ENCODE measurements at places on chromosomes 6 and 20.

DNA sequence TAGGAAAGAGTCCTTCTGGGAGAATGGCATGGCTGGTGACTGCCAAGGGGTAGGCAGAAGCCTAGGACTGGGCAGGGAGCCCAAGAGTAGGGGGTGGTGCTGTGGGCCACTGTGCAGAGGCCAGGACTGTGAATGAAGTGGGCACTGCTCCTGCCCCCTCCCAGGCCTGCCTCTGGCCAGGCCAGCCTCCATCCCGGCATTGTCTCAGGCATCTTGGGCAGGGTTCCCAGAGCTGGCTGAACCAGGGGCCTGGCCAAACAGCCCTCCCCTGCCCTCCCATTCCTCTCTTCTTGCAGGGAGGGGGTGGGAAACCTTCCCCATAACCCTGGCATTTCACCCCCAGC lies 81.6 kb downstream of the MRPL14 start:
- no peak for DNase-seq

DNA sequence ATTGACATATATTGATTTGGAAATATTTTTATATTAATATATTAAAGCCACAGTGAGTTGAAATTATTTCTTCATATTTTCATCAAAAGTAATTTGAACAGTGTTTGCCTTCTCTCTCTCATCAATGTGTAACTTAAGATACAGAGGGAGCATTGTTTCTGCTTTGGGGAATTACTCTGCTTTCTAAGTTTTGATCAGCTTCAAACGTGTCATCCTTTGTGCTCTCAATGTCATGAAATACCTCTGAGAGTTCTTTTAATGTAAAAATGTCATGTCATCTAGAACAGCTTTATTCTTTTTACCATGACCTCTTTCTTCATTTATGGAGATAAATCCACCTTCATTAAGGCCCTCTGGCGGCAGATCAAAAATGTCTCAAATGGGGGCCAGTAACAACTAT lies 259.4 kb upstream of the STXBP5 start:
- DNase-seq, result no peak

- no peak for DNase-seq
Observed at GRCh38 chr20:47211036-47211435, 145.5 kb downstream of the ZMYND8 start.

DNA sequence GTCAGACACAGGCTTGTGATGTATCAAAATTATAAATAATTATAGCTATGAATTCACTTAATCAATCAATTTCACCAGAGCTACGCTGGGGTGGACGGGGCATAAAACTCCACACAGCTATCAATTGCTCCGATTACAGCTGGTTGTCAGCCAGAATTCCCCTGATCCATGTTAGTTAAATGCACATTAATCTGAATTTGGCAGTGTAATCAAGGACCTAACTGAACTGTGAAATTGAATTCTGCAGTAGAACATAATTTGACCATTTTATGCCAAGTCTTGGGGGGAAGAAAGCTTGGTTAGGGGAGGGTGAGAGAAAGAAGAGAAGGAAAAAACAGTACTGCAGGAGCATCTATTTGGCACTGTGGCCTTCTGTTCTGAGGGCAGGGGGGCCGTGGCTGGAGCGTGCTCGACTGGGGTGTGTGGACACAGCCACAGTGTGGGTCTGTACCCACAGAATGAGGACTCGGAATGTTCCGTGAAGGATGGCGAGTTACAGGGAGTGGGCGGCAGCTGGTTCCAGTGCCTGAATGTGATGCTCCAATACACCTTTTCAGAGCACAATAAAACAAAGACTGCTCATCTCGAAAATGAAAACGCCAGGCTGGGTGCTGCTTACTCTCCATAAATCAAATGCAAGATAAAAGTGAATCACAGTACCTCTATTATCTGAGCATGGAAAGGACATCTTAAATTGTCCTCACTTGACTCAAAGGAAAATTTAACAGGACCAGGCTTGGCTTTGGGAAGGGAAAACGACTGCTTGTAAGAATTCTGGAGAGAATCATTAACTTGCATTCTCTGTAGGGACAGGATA lies 59.2 kb downstream of the LAMP5 start:
- DNase-seq, result no peak

DNA sequence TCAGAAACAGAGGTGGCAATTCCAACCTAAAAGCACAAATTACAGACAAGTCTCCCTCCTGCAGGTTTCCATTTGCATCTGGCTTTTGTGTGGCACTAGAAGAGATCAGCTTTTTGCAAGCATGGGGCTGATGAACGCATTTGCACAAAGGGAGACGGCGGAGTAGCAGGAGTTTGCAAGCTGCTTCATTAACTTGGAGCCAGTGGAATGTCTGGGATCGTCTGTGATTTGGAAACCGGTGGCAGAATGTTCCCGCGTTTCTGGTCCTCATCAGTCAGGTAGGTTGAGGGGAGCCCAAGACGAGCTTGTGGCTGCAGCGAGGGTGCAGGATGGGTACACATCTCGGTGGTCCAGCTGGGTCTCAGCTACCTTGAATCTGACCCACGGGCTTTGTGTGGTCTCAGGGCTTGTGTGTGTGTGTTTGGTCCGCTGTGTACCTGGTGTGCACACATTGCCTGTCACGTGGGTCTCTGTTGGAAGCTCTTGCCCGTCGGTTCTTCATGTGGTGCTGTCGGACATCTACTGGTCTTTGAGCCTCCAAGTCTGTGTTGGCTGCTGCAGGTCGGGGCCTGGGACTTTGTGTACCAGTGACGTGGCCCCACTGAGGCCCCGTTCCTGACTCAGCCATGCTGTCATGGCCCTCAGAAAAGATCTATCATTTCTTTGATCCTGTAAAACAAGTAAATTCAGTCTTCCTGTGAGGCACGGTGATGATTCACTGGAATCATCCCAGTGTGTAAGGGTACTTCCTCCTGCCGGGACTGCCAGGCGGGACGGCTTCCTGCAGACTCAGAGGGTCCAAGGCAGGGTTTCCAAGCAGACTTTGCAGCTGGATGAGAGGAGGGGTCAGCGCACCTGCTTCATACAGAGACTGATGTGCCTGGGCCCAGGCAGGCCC lies 12.4 kb upstream of the MYT1 start:
- no peak for DNase-seq

DNA sequence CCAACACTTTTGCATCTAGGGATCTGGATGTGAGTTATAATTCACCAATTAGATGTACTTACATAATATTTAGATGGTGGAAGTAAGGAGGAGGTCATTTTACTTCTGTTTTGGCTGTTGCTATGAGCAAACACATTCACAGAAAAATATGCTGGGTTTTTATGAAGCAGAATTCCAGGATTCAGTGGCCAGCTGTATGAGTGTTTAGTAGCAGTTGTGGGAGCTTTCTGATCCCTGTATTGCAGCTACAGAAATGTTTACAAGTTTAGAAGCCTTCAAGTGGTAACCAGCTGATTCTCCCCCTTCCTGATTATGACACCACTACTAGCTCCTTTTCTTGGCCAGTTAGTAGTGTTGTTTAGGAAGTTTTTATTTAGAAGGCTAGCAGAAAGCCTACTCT lies 177.0 kb downstream of the TENT5A start:
- DNase-seq, result peak; percentile 30

DNA sequence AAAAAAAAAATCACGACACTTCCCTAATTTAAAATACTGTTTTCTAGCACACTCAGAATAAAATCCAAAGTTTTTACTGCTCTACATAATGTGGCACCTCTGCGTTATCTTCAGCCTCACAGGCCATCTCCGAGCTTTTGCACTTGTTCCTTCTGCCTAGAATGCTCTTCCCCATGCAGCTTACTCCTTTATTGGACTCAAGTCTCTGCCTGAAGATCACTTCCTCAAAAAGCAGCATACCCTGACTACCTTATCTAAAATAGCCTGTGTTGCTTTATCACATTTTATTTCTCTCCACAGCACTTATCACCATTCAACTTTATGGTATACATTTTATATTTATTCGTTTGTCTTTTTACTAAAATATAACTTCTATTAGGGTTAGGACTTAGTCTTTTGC lies 2.3 kb downstream of the ZNF322 start:
- no peak for DNase-seq

GRCh38 chr6:3336859-3337515 lies 78.2 kb downstream of the PSMG4 start:
- no peak for DNase-seq

GRCh38 chr6:44627883-44628271 lies 240.4 kb downstream of the CDC5L start:
- no peak for DNase-seq

- peak; percentile 44 for DNase-seq
Observed at GRCh38 chr20:4151991-4152695, 136.8 kb upstream of the RNF24 start.

DNA sequence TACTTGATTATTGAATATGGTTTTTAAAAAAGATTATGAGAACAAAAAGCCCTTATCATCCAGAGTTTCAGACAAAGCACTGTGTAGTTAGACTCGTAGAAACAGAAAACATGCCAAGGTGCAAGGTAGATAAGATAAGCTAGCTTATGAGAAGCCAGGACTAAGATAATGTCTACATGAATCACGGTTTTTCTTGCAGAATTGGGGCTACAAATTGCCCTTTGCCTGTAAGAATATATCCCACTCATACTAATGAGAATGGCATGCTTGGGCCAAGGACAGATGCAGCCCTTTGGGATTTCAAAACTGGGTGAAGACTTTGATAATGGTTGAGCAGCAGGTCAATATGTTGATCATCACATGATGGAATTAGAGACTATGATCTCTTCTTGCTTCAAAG lies 165.3 kb upstream of the PREP start:
- DNase-seq, result no peak

- no peak for DNase-seq
Observed at GRCh38 chr6:163192591-163192990, 221.9 kb upstream of the QKI start.

- DNase-seq, result no peak
Observed at GRCh38 chr6:73139681-73140383, 85.5 kb downstream of the KHDC1L start.

- DNase-seq, result peak; percentile 39
Observed at GRCh38 chr20:63641792-63642523, 11.3 kb downstream of the STMN3 start.

DNA sequence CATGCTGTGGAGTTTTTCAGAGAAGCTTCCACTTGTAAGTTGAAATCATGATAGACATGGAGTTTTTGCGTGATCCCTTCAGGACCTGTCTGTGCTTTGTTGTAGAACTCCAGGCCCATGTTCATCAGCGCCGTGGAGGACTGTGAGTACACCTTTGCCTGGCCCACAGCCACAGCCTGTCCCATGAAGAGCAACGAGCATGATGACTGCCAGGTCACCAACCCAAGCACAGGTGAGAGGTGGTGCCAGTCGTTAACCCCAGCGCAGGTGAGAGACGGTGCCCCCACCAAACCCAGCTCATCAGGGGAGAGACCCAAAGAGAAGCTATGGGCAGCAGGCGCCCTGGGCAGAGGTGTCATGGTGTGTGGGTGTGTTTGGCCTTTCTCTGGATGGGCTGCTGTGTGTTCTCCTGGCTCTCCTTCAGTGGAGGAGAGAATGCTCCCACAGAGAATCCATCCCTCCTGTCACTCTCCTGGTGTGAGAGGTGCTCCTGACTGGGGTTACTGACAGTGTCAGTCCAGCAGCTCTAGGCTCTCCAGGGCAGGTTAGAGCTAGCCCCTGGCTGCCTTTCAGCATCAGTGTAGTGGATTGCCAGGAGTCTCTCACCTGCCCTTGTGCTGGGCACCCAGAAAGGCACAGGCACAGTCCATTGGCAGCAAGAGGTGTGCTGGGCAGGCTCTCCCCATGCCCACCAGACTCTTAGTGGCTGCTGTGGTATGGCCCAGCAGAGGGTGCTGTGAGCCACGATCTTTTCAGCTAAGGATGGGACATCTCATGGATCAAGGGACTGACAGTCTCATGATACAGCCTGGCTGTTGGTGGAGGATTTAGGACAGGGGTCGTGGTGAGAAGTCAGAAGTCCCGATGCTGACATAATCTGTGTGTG lies 49.6 kb upstream of the SLC22A1 start:
- DNase-seq, result no peak

- DNase-seq, result peak; percentile 30
Observed at GRCh38 chr6:37021356-37022129, 16.1 kb downstream of the FGD2 start.

DNA sequence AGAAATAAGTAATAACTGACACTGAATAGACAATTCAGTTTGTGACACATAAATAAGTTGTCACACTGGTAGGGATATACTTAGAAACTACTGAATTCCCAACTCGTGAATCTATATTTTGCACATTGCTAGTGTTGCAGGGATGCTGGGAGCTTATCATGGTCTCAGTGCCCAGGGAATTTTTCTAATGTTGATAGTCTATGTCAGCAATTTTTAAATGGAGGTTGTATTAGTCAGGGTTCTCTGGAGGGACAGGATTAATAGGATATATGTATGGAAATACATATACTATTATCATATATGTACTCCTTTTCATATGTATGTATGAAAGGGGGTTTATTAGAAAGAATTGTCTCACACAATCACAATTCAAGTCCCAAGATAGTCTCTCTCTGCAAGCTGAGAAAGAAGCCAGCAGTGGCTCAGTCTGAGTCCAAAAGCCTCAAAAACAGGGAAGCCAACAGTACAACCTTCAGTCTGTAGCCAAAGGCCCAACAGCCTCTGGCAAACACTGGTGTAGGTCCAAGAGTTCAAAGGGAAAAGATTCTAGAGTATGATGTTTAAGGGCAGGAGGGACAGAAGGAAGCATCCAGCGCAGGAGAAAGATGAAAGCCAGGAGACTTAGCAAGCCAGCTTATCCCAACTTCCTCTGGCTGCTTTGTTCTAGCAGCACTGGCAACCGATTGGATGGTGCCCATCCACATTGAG lies 980.9 kb upstream of the GJE1 start:
- DNase-seq, result no peak

GRCh38 chr6:156194981-156195380 lies 582.2 kb upstream of the ARID1B start:
- no peak for DNase-seq

- no peak for DNase-seq
Observed at GRCh38 chr6:164455835-164456234, 853.6 kb downstream of the C6orf118 start.

- DNase-seq, result peak; percentile 84
Observed at GRCh38 chr20:9978397-9979004, 56.3 kb upstream of the ANKEF1 start.

DNA sequence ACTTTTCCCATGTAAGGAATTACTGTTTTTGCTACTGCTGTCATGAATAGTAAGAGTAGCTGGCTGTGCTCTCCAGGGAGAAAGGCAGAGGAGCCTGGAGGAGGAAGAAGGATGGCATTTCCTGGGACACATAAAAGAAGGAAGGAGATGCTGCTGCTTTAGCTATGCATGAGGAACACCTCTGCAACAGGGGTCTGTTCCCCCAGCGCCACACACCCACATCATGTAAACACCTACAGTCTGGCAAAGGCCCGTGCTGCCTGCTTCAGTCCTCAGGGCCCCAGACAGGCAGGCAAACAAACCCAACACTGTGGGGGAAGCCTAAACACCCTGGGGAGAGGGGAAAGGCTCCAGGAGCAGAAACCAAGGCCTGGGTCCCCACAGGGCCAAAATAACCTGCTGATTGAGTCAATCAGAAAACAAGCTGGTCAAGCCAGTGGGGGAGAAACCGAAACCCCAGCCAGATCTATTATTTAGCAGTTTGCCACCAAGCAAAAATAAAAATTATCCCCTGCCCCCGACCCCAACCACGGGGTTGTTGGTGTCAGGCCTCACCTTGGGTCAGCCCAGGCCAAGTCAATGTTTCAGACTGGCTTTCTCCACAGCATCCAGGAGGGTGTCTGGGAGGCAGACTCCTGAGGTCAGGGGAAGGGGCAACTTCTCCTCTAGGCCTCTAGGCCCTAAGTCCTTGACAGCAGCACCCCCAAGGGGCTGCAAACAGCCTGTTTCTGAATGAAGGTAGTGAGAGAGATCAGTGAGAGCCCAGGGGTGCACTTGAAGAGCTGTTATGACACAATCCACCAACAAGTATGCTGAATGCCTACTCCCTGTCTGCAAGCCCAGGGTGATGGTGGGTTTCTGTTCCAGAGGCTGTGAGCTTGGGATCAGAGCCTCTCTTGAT lies 34.6 kb upstream of the SCUBE3 start:
- no peak for DNase-seq

- DNase-seq, result no peak
Observed at GRCh38 chr6:86686496-86686895, 250.8 kb upstream of the HTR1E start.

Data from HFFc6 (cell line).